ENCODE measurements at places on chromosomes 4 and X.

DNA sequence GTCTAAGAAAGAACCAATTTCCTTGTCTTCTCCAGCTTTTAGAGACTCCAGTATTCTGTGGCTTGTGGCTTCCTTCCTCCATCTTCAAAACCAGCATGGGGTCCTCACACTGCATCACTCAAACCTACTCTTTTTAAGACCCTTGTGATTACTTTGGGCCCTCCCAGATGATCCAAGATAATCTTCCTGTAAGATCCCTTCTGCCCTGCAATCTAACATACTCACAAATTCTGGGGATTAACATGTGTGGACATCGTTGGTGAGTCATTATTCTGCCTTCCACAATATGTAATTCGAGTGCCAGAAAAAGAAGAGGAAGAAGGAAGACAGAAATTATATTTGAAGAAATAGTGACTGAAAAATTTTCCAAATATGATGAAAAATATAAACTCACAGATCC is 47.9 kb downstream of the BEND4 start:
- no peak for DNase-seq

DNA sequence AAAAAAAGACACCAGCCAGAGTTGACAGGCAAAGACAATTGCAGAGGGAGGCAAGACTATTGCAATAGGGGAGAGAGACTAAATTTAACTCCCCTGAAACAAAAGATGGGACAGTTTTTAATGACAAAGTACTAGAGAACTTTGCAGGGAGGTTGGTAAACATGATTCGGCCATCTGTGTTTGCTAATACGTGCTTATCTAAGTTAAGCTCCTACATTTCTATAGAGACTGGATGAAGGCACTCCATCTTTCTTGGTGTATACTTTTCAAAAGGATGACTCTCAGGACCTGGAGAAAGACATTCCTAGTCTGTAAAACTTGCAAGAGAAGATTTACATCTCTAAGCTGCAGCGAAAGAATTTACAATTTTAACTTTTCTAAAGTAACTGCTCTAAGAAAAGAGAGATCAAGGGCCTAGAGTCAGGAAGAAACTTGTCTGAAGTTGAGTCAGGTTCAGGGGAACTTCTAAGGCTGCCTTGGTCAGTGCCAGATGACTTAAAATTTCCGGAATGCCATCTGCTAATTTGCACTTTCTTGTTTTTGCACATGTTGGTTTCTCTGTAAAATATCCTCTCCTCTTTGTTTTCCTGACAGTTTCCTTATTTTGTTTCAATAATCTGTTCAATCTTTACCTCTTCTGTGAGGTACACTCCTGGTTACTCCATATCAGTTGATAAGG is 10.6 kb downstream of the ADAM29 start:
- DNase-seq = no peak

DNA sequence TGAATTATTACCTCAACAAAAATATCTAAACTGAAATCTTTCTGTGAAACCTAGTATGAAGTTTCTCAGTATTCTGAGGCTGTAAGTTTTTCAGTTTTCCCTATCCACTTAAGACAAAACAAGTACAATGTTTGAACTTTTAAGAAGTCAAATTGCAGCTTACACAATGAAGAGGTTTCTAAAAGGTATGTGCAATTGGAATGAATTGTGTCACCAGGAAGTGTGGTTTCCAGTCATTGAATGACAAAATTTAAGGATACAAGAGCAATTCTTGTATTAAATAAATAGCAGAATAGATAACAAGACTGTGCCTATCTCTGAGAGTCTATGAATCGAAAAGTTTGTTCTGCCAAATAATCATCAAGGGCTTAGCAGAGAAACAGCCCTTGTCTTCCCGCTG is 207.3 kb downstream of the ANKRD50 start:
- DNase-seq = no peak

DNA sequence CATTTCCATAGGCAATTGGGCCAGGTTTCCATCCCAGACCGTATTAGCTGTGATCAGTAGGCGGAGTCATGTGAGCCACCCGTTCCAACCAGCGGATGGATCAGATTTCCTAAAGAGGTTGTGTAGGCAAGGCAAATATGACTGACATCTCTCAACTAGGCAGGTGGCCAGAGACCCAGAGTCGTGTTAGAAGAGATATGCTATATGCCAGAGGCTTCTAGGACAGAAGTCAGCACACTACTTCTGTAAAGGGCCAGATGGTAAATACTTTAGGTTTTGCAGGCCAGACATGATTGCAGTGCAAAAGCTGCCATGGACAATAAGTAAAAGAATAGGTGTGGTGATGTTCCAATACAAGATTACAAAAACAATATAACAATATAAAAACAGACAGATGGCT is 788.4 kb downstream of the RPA4 start:
- no peak for DNase-seq

DNA sequence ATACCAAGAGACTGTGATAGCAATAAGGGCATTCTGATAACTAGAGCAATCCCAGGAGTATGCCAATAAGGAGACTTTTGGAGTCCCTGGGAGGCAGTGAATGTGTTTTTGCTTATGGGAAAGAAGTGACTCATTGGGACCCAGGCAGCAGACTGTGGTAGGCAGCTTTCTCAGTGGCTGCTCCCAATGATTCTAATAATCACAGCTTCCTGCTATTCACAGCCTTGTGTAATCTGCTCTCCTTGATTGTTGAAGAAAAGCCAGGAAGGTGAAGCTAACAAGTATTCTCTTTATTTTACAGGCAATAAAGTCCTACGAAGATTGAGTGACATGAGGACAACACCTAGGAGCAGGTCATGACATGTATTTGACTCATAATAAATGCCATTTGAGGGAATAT is 70.3 kb upstream of the DDX60 start:
- no peak for DNase-seq

- no peak for DNase-seq
These were observed 410.7 kb downstream of the CENPC start for GRCh38 chr4:67134616-67135015.

- DNase-seq = no peak
These were observed 372.3 kb downstream of the TMA16 start for GRCh38 chr4:163866728-163867315.

DNA sequence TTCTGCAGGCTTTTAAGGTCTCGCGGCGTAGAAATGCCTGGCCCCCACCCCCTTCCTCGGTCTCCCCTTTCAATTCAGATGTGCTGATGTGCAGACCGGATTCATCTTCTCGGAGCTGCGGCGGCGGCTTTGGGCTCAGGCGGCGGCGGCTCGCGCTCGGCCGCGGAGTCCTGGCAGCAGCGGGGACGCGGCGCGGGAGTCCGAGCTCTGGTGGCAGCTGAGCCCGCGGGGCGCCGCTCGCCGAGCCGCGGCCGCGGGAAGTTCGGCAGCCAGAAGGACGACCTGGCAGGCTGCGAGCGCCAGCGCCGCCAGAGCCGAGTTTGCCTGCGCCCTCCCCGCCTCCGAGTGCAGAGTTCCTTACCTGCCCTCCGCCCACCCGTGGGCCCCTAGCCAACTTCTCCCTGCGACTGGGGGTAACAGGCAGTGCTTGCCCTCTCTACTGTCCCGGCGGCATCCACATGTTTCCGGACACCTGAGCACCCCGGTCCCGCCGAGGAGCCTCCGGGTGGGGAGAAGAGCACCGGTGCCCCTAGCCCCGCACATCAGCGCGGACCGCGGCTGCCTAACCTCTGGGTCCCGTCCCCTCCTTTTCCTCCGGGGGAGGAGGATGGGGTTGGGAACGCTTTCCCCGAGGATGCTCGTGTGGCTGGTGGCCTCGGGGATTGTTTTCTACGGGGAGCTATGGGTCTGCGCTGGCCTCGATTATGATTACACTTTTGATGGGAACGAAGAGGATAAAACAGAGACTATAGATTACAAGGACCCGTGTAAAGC is 448 bp downstream of the TLL1 start:
- DNase-seq = peak; percentile 7

- no peak for DNase-seq
These were observed 168.2 kb downstream of the C4orf33 start for GRCh38 chr4:129264008-129264657.

DNA sequence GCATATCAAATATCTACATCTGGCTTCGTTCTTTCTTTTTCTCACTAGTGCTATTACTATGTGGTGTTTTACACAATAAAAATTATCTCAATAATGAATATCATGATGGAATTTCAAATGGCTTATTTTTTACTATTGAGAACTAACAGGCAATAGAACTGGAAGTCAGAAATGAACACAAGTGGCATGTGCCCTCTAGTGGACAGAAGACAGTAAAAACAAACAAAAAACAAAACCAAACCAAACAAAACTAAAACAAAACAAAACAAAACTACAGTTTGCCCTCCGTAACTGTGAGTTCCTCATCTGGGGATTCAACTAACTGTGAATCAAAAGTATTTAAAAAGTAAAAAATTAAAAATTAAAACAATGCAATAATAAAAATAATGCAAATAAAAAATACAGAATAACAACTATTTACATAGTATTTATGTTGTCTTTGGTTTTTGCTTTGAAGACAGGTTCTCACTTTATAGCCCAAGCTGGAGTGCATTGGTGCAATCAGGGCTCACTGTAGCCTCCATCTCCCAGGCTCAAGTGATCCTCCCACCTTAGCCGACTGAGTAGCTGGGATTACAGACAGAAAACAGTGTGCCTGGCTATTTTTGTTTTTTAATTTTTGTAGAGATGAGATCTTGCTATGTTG is 195.6 kb upstream of the TACR3 start:
- peak; percentile 19 for DNase-seq

DNA sequence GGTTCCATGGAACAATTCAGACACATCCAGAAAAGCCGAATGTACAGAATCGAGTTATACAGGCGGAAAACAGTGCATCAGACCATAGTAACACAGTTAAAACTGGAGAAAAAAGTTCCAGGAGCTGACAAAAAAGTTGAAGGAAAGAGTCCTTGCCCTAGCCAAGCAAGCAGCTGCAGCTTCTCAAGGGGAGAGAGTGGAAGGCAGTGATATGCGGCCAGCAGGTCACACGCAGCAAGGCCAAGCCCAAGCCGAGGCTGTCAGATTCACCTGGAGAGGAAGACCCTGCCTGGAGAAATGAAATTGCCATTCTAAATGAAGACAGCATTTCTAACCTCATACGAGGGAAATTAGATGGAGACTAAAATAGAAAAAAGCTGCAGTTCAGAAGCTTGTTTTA is 55.8 kb downstream of the RGS12 start:
- no peak for DNase-seq
